ENCODE measurements at places on chromosomes 13 and 19. TPM values are rescaled to one million over a fixed set of nuclear protein-coding genes. Genes with fewer than 3 reads are reported as not detected.

Gene ZNF793
- 6.2 TPM for total RNA-seq

Gene SYCN
- not detected for total RNA-seq

Gene ZNF444
- total RNA-seq: 12.7 TPM

Gene SOX21
- not detected for total RNA-seq

GRCh38 chr19:48619692-48620585 lies 633 bp downstream of the SPHK2 start:
- no peak for DNase-seq

DNA sequence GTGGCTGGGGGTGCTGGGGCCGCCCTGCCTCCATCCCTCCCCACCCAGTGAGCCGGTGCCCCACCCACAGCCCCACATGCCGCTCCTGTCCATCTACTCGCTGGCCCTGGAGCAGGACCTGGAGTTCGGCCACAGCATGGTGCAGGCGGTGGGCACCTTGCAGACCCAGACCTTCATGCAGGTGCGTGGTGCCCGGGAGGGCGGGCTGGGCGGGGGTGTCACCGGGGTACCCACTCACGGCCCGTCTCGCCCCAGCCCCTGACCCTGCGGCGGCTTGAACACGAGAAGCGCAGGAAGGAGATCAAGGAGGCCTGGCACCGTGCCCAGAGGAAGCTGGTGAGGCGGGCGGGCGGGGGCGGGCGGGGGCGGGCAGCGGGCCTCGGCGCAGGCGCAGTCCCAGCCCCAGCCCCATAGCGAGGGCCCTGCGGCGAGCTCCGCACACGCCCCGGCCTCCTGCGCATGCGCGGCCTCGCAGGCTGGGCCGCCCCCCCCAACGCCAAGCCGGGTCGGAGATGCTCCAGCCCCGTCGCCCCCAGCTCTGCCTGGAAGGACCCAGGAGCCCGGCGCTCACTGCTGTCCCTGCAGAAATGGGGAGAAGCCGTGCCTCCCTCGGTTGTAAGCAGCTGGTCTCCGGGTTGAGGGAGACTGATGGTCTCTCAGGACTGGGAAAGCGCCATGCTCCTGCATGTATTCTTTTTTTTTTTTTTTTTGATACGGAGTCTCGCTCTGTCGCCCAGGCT lies 7.7 kb downstream of the ARHGAP45 start:
- DNase-seq: peak; percentile 51

GRCh38 chr13:38415233-38415632 lies 65.6 kb downstream of the UFM1 start:
- peak; percentile 4 for DNase-seq

DNA sequence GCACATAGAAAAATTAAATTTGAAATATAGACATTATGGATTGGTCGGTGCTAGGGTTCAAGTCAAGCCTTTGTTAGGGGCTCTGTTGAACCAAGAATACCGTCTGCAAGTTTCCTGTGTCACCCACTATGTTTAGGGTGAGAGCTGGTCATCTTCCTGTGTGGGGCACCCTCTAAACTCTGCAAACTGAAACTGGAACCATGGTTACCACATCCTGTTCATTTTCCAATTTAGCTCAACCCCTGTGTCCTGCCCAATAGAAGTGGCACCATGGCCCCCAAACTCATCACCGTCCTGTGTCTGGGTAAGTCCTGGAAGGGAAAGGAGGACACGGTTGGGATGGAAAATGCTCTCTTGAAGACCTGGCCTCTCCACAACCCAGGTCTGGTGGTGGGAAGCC lies 29.9 kb downstream of the LAIR2 start:
- DNase-seq: no peak

DNA sequence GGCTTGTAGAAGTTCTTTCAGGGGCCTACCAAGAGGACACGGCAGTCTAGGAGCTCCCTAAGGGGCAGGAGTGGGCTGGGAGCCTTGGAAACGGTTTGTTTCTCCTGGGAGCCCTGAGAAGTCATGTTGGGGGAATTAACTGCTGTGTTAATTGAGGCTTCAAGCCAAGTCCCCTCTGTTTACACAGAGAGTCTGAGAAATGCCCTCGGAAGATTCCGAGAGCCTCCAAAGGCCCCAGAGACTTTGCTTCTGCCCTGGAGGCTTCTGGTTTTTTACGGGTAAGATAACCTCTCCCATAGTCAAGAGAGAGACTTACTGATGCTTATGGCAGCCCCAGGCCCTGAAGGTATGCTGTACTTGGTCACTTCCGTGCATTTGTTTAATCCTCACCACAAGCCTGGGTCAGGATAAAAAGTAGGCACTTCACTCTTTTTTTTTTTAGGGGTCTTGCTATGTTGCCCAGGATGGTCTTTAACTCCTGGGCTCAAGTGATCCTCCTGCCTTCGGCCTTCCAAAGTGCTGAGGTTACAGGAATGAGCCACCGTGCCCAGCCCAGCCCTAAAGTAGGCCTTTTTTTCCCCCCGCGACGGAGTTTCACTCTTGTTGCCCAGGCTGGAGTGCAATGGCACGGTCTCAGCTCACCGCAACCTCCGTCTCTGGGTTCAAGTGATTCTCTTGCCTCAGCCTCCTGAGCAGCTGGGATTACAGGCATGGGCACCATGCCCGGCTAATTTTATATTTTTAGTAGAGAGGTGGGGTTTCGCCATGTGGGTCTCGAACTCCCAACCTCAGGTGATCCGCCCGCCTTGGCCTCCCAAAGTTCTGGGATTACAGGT lies 15.2 kb downstream of the IER2 start:
- no peak for DNase-seq

DNA sequence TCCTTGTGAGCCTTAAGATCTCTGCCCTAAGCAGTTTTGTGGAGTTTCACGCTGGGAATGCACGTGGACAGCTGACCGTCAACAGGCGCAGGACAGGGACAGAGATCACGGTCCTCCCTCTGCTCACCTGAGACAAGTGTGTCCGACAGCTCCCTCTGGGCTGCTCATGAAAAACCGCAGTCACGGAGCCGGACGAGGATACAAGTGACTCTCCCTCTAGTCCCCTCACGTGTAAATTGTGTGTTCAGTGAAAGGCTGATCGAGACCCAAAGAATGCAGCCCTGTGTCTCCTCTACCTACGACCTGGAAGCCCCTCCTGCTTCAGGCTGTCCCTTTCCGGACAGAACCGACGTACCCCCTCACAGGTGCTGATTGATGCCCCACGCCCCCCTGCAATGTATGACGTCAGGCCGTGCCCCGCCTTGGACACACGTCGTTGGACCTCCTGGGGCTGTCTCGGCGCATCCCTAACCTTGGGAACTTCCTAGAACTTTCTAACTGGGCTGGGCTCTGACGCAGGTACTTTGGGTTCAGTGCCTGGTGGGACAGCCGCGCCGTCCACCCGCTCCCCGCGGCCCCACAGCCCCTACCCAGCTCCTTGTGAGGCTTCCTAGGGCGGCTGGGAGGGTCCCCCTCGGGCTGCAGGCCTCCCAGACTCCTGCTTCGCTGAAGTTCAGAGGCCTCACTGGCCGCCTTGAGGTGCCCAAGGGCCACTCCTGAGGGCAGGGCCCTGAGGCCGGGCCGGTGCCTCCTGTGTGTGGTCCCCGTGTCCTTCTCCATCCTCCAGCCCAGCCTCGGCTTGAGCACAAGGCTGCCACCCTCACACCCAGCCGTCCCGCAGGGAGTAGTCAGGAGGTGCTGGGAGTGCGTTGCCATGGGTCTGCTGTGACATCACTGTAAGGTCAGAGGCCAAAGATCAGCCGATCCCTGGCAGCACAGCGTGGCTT lies at the start of gene C13orf46:
Gene C13orf46 (minus strand): TSS at position 859 of the 947 bp plus-strand sequence. CDS start 79 bp downstream, at position 780.
- DNase-seq: no peak

DNA sequence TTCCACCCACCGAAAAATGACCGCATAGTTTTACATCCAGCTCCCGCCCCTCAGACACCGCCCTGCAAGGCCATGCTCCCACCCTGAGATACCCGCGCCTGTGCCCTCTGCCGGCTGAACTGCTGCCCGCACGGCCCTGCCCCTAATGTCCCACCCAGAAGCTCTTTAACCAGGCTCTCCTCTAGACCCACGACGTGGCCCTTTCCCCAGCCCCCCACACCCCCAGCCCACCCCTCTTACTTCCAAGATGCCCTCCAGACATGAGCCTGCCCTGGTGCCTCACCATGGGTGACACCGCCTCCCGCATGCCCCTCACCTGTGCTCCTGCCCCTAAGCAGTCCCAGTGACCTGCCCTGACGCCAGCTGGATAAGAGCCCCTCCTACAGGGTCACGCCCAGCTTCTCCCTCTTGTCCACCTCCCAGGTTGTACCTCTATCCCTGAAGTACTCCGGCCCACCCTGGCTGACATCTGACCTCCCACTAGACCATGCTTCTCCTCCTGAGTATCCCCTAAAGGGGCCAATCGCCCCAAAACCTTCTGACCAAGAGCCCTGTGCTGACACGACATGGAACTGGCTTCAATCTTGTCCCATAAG lies 51.2 kb downstream of the COLGALT1 start:
- no peak for DNase-seq

DNA sequence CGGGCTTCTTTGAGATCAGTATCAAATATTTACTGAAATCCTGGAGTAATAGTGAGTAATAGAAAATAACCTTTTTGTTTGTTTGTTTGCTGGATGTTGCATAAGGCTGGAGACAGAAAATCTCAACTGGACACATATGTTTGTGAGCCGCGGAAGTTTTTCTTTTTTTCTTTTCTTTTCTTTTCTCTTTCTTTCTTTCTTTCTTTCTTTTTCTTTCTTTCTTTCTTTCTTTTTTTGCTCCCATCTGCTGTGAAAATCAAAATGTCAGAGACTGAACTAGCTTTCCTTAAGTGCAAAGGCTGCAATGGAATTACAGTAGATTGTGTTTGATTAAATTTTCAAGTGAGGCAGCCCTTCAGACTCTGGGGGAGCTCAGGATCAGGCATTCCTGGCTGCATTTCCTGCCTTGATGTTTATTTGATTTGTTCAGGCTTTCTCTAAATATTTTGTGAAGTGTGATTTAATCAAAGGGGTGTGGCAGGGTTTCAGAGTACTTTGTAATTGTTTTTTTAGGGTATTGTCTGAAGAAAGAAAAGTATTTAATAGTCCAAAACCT lies 319 bp downstream of the FRY start:
- no peak for DNase-seq

GRCh38 chr19:48491793-48492123 lies 19.9 kb downstream of the LMTK3 start:
- no peak for DNase-seq
